ENCODE measurements at places on chromosomes 12 and 14.
A peak's percentile ranks its signal among the peaks of the same experiment; 100 is the strongest.

GRCh38 chr14:72790887-72791566, 102.9 kb downstream of the DPF3 start:
- DNase-seq: no peak

- no peak for DNase-seq
These were observed 154.7 kb downstream of the ETV6 start for GRCh38 chr12:11804130-11804529.

- no peak for DNase-seq
These were observed 126.4 kb downstream of the SCN8A start for GRCh38 chr12:51717326-51717925.

DNA sequence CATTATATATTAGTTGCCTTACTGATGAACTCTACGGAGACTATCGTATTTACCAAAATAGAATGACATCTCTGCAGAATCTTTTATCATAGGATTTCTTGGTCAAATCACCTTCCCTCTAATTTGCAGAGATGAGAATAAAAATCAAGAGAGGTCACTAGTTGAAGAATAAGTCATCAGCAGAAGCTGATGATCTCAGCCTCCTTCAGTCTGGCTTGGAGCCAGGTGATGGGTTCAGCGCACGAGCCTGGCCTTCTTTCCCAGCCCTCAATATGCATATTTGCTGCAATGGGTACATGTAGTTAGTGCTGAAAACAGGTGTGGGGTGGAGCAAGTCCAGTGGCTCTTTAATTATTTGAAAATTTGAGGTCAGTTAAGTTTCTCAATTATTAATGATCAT, 19.2 kb upstream of the EMP1 start:
- no peak for DNase-seq

DNA sequence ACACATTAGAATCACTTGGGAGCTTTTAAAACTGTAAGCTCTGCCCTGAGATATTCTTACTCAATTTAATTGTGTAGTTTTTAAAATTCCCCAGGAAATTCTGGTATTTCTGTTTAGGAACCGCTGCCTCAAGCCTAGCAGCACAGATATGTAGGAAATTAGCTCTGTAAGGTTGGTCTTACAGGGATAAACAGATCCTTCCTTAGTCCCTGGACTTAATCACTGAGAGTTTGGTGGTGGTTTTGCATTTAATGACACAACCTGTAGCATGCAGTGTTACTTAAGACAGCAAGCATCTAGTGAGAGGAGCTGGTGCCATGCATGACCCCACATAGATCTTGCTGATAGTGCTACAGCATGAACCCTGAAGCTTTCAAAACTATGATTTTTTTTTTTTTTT, 19.9 kb upstream of the PAPLN start:
- DNase-seq: no peak

- DNase-seq: peak; percentile 37
These were observed 17.1 kb downstream of the GSC start for GRCh38 chr14:94752591-94753436.

DNA sequence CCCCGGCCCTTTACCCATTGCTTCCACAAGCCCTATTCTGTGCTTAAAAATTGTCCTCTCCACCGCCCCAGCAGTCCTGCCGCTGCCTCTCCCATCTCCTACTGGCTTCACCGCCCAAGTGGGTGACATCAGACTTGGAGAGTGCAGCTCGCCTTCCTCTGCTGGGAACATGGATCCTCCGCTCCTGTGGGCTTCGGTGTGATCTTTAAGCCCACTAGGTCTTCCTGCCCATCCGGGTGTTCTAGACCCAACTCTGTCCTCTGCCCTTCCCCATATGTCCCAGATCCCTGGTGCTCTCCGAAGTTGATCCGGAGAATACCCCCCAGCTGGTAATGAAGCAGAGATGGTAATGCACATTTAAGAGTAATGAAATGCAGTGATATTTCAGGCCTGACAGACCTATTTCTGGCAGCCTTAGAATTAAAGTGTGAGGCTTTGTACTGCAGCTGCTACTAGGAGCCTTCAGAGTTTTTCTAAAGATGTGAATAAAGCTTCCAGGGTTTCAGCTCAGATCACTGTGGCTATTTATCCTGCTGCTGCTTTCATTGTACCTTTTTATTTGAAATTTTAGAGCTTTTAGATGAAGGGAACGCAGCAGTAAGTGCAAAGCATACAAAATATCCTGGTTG, 22.9 kb upstream of the CTDSP2 start:
- DNase-seq: no peak

DNA sequence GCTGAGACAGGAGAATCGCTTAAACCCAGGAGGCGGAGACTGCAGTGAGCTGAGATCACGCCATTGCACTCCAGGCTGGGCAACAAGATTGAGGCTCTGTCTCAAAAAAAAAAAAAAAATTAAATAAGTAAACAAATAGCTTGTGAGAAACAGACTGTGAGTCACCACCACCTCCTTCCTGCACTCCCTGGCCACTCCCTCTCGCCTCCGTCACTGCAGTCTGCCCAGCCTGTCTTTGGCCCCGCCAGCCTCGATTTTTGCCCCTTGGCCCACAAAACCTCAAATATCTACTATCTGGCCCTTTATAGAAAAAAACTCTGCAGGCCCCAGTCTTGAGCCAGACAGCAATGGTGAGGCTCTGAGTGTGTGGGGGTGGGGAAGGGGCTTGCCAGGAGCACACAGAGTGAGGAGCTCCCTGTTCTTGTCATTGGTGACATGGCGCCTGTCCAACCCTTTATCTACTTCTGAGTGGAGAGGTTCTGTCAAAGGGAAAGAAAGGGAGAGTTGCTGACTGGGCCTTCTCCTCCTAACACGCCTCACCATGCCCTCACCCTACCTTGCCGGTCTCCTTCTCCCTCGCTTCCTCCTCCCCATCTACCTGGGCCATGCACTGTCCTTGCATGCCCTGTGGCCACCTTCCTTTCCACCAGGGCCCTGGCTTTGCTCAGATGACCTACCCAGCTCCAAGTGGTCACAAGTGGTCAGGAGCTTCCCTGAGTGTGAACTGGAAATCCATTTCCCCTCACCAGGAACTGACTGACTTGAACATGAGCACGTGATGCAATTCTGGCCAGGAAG, 22.1 kb downstream of the LGMN start:
- DNase-seq: no peak

- no peak for DNase-seq
These were observed 502.6 kb downstream of the DIO2 start for GRCh38 chr14:79708426-79709388.

DNA sequence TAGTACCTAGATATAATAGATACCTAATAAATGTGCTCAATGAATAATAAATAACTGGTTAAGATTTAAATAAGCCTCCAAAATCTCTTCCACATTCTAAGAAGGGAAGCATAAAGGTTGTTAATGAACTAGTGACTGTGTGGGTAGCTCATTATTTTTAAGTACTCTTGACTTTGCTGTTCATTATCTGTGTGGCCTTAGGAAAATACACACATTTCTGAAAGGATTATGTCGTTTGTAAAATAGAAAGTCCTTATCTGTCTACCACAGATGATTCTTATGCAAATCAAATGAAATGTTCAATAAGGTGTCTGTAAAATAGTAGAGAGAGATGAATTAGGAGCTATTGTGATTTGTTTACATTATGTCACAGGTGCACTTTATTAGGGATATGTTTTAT, 119.5 kb downstream of the LRRK2 start:
- DNase-seq: no peak

- no peak for DNase-seq
These were observed 743.5 kb downstream of the DIO2 start for GRCh38 chr14:79467835-79468234.

DNA sequence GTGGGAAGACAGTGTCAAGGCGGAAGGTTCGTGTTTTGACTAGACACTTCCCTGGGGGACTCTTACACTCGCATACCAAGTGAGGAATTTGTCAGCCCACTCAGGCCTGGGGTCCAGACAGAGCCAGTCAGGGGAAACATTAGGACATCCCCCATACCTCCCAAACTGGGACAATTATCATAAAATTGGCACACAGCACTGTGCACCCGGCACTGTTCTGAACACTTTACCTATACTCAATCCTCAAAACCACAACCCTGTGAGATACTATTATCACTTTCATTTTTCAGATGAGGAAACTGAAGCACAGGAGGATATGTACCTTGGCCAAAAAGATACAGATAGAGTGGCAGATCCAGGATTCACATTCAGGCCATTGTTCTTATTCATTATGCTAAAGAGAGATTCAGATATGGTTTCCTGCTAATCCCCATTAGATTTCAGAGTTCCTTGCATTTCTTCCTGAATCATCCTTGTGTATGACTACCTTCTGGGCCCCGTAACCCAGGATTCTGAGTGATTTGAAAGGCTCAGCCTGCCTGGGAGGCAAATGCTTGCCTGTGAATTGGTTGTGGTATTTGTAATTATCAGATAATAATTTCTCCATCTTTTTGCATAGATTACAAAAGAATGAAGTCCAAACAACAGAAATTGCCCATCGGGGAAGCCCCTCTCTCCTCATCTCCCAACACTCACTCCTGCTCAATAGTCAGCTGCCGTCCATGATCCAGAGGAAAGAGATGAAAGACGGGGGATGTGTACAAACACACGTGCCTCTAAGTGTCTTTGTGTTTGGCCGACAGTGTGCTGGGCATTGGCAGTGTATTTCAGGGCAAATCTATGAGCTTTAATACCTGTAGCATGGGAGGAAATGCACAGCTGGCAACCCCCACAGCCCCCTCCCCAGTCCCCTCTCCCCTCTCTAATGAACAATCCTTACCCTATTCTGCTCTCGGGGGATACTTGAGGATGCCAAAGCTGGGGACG, 4.6 kb downstream of the TAC3 start:
- no peak for DNase-seq

- DNase-seq: no peak
These were observed 33.7 kb downstream of the FGFR1OP2 start for GRCh38 chr12:26971963-26972362.

DNA sequence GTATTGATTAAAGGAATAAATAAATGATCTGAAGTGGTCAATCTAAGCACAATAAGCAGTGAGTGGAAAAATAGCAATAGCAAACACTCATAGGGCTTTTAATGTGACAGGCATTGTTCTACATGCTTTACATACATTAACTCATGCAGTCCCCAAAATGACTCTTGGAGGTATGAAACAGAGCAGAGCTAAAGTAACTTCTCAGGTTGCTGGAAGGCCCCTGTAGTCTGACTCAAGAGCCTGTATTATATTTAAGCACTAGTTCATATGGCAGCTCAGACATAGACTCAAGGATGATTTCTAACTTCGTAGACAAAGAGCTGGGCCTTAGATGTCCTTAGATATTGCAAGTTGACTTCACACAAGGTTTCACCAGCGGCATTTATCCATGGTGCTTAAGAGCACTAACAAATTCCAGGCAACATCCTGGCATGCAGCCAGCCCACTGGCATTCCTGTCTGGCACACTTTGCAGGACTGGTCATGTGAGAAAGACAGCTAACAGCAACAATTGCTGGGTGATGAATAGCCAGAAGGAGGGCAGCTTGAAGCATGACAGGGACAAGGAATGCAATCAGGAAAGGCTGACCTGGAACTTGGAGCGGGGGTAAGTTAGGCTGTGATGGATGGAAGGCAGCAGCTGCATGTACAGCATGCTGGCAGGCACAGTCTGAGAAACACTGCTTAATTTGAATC, 22.9 kb upstream of the KTN1 start:
- DNase-seq: no peak

- DNase-seq: no peak
These were observed 737.7 kb downstream of the DIO2 start for GRCh38 chr14:79473651-79474050.

DNA sequence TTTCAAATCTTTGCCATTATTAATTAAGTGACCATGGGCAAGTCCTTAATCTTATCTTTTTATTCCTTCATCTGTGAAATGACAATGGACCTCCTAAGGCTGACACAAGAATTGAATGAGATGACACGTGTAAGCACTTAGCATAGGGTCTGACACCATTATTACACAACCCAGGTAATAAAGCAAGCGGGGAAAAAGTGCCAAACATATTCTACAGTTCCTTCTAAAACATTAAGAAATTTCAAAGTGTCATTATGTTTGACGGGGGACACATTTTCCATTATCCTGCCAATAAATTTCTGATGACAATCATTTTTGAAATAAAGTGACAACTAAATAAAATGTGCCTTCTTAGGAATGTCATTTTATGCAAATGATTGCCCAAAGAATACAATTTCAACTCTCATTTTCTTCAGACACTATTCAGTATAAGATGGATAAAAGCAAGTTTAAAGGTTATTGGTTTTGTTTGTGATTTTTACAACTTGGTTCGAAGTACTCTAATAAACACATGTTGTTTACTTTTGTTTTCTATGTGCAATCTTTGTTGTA, 3.0 kb downstream of the ANKS1B start:
- DNase-seq: no peak

- no peak for DNase-seq
These were observed 145.1 kb upstream of the DIO2 start for GRCh38 chr14:80356413-80356812.

- DNase-seq: no peak
These were observed 11.7 kb downstream of the ITPR2 start for GRCh38 chr12:26821212-26821701.

- DNase-seq: no peak
These were observed 1086.5 kb downstream of the SLC6A15 start for GRCh38 chr12:83826112-83826511.

GRCh38 chr14:74906925-74907521, 16.0 kb downstream of the RPS6KL1 start:
- DNase-seq: peak; percentile 55

- no peak for DNase-seq
These were observed 1.9 kb downstream of the CMTM5 start for GRCh38 chr14:23378612-23379220.

DNA sequence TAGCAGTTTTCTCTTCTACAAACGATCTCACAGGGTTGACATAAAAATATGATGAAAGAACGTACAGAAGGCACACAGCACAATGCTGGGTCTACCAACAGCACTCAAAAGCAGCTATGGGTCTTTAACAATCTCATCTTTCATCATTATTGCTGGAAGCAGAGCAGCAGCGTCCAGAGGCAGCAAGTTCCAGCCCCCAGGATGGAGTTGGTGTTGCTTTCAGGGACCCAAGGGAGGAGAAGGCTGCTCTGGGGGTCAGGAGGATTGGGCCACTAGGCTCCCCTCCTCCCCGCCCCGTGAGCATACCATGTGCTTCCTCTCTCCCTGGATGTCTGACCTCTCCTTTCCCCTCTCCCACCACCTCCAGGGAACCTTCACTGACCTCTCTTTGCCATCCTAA, 13.3 kb downstream of the KCTD10 start:
- no peak for DNase-seq

GRCh38 chr14:93368996-93369712, 22.2 kb downstream of the COX8C start:
- no peak for DNase-seq
